ENCODE measurements at places on chromosomes 4 and X. TPM values are rescaled to one million over a fixed set of nuclear protein-coding genes. Genes with fewer than 3 reads are reported as not detected.
A peak's percentile ranks its signal among the peaks of the same experiment; 100 is the strongest.

The SATL1 gene
- total RNA-seq, result not detected

The UGT2B17 gene
- not detected for total RNA-seq

The MAGEB2 gene
- not detected for total RNA-seq

GRCh38 chr4:101169044-101170014 is 178.0 kb downstream of the PPP3CA start:
- H3K4me1 ChIP-seq, result peaks cover 4% of the 10 kb centered on the region
- DNase-seq, result peak; percentile 51
- no peaks in the 10 kb centered on the region for H3K36me3 ChIP-seq
- no peak overlapping the region for H3K4me3 ChIP-seq
- no peak overlapping the region for H3K27ac ChIP-seq

DNA sequence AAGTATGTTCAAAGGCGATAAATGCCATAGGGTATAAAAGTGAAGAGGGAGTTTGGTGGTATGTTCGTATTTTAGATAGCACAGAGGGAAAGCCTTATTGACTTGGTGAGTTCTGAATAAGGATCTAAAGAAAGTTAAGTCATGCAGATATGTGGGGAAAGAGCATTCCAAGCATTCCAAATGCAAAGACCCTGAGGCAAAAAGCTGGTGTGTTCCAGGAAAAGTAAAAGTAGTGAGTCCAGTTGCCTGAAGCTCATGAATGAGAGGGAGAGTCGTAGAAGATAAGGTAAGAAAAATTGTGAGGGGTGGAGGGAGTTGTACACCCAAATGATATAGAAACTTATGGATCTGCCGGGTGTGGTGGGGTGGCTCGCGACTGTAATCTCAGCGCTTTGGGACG is 426.7 kb downstream of the RPA4 start:
- no peaks in the 10 kb centered on the region for H3K27me3 ChIP-seq
- H3K4me3 ChIP-seq, result no peak overlapping the region
- no peaks in the 10 kb centered on the region for H3K4me1 ChIP-seq
- DNase-seq, result no peak

DNA sequence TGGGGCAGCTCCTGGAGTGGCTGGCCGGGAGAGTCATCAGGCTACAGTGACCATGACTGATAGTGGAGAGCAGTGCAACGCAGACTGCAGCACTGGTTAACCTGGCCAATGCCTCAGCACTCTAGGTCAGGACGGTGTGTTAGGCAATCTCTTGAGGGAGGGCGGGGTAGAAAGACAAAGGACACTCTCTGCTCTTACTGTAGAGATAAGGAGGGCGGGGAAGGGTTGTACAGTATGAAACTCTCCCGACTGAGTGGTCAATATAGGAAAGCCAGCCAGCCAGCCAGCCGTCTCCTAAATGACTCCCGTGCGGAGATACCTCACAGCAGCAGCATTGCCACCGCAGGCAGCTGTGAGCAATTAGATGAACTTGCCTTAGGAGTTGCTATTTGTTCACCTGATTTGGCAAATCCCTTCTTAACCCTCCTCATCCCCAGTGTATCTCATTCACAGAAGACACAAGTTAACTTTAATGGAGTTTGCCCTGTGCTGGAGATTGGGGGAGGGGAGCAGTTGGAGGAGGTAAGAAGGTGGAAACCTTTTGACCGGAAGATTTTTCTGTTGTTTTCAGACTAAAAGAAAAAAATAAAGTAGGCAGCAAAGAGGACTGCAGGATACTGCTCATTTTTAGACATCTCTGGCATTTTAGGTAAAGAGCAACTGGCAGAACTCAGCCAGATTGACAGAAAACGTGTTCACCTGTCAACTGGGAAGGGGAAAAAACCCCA is 330.5 kb downstream of the HNRNPD start:
- H3K27me3 ChIP-seq, result peaks cover 6% of the 10 kb centered on the region
- no peak overlapping the region for H3K4me3 ChIP-seq
- H3K4me1 ChIP-seq, result no peaks in the 10 kb centered on the region
- H3K36me3 ChIP-seq, result no peaks in the 10 kb centered on the region
- DNase-seq, result no peak
- no peak overlapping the region for H3K27ac ChIP-seq

DNA sequence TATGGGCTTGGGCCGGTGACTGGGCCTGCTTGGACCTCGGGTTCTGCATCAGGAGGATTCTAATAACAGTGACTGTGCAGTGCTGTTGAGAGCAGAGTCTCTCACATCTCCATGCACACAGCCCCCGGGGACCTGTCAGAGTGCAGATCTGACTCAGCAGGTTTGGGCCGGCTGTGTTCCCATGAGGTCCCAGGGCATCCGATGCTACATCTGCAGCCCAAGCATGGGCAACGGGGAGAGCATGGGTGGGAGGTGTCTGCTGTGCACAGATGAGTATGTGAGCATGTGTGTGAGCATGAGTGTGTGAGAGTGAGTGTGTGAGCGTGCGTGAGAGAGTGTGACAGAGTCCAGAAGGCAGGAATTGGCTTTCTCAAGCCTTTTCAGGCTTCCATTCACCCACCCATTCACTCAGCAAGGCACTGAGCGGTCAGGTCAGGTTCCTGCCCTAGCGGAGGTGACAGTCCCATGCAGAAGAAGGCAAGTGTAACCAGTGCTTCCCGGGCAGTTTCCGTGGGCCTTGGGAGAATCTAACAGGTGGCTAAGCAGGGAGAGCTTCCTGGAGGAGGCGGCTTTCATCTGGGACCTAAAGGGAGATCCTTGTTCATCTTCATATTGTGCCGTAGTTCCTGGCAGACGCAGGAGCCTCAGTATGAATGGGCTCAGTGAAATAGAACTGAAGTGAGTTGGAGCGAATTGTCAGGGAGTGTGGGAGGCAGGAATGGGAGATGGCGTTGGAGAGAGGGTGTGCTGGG is 62.6 kb downstream of the SORCS2 start:
- no peak overlapping the region for H3K4me3 ChIP-seq
- no peaks in the 10 kb centered on the region for H3K4me1 ChIP-seq
- DNase-seq, result no peak
- peaks cover 16% of the 10 kb centered on the region for H3K27me3 ChIP-seq
- H3K36me3 ChIP-seq, result no peaks in the 10 kb centered on the region

GRCh38 chr4:25861951-25862410 is 807 bp downstream of the SEL1L3 start:
- no peak overlapping the region for H3K27ac ChIP-seq
- no peaks in the 10 kb centered on the region for H3K4me1 ChIP-seq
- peak overlapping the region; percentile 53 for H3K4me3 ChIP-seq
- no peaks in the 10 kb centered on the region for H3K27me3 ChIP-seq
- peak; percentile 45 for DNase-seq

GRCh38 chrX:6021316-6022091 is 207.2 kb downstream of the NLGN4X start:
- H3K4me3 ChIP-seq, result no peak overlapping the region
- DNase-seq, result no peak
- no peaks in the 10 kb centered on the region for H3K4me1 ChIP-seq
- H3K27me3 ChIP-seq, result no peaks in the 10 kb centered on the region
- no peak overlapping the region for H3K27ac ChIP-seq

GRCh38 chr4:2068198-2068470 is 9.0 kb downstream of the NAT8L start:
- no peaks in the 10 kb centered on the region for H3K36me3 ChIP-seq
- H3K4me1 ChIP-seq, result no peaks in the 10 kb centered on the region
- no peaks in the 10 kb centered on the region for H3K27me3 ChIP-seq
- no peak overlapping the region for H3K4me3 ChIP-seq
- no peak overlapping the region for H3K27ac ChIP-seq

DNA sequence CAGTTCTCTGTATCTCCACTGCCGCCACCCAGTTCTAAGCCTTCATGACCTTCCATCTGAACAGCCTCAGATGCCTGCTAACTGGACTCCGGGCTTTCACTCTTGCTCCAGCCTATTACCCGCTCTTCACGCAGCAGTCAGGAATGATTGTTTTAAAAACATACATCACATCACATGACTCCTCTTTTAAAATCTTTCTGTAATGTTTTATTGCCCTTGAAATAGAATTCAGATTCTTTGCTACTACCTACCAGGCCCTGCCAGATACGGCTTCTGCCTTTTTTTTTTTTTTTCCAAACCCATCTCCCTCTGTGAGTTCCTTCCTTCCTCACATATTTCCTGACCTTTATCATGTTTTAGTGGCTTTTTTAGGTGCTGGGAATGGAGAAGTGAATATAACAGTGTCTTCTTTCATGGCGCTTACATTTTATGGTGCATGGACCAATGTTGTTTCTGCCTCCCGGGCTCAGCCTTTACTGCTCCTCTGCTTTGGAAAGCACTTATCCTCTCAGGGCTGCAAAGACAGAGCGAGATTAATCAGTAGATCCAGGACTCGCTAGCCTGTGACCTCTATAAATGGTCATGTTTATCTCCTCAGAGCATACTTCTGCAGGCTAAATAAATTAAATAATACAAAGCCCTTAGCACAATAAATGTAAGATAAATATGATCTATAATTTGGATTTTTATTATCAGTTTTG is 58.0 kb downstream of the FBXO8 start:
- no peaks in the 10 kb centered on the region for H3K27me3 ChIP-seq
- no peaks in the 10 kb centered on the region for H3K4me1 ChIP-seq
- H3K36me3 ChIP-seq, result no peaks in the 10 kb centered on the region
- no peak overlapping the region for H3K27ac ChIP-seq
- H3K4me3 ChIP-seq, result no peak overlapping the region
- DNase-seq, result no peak

GRCh38 chr4:172842779-172843178 is 325.8 kb upstream of the GALNT7 start:
- H3K27me3 ChIP-seq, result no peaks in the 10 kb centered on the region
- no peaks in the 10 kb centered on the region for H3K36me3 ChIP-seq
- H3K27ac ChIP-seq, result no peak overlapping the region
- H3K4me3 ChIP-seq, result no peak overlapping the region
- no peak for DNase-seq
- H3K4me1 ChIP-seq, result no peaks in the 10 kb centered on the region

GRCh38 chrX:9374555-9374954 is 90.3 kb upstream of the TBL1X start:
- no peaks in the 10 kb centered on the region for H3K36me3 ChIP-seq
- no peaks in the 10 kb centered on the region for H3K27me3 ChIP-seq
- no peak overlapping the region for H3K27ac ChIP-seq
- no peaks in the 10 kb centered on the region for H3K4me1 ChIP-seq
- DNase-seq, result peak; percentile 25

DNA sequence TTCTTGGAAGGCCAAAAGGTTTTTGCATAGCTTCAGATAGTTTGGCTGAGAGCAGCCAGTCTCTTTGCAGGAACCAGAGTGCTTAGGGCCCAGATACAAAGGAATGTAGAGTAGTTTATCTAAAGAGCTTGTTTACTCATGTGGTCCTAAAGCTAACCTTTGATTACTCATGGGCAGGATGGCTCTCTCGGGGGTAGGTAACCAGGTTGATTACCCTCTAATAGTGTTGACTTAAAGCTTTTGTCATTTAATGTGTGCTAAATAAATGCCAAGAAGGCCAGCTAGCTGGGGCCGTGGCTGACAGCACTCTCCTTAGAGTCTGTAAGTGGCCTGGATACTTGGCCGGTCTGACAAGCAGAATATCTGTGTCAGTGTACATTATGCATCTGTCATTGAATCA is 69.7 kb upstream of the MAGEB16 start:
- H3K27me3 ChIP-seq, result no peaks in the 10 kb centered on the region
- DNase-seq, result no peak
- H3K27ac ChIP-seq, result no peak overlapping the region

- no peak for DNase-seq
- peaks cover 8% of the 10 kb centered on the region for H3K27me3 ChIP-seq
- H3K4me3 ChIP-seq, result no peak overlapping the region
- peaks cover 2% of the 10 kb centered on the region for H3K4me1 ChIP-seq
- no peak overlapping the region for H3K27ac ChIP-seq
Measured at GRCh38 chr4:41361794-41362526, 105.2 kb downstream of the UCHL1 start.

DNA sequence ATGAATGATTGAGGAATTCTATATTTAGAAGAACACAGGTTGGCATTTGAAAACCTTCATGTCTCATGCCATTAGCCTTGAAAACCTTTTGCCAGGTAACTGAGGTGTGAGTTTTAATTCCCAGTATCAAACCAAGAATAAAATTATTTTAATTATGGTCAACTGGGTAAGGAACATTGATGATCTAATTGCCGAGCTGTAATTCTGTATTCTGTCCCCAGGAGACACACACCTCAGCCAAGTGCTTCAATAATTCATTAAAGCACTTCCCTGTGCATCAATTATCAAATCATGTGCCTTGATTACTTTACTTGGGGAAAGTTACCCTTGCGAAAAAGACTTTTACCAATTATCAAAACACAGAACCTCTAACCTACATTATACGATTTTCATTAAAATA is 331.9 kb upstream of the GALNT7 start:
- H3K4me3 ChIP-seq, result no peak overlapping the region
- H3K4me1 ChIP-seq, result no peaks in the 10 kb centered on the region
- no peak overlapping the region for H3K27ac ChIP-seq
- H3K36me3 ChIP-seq, result no peaks in the 10 kb centered on the region

DNA sequence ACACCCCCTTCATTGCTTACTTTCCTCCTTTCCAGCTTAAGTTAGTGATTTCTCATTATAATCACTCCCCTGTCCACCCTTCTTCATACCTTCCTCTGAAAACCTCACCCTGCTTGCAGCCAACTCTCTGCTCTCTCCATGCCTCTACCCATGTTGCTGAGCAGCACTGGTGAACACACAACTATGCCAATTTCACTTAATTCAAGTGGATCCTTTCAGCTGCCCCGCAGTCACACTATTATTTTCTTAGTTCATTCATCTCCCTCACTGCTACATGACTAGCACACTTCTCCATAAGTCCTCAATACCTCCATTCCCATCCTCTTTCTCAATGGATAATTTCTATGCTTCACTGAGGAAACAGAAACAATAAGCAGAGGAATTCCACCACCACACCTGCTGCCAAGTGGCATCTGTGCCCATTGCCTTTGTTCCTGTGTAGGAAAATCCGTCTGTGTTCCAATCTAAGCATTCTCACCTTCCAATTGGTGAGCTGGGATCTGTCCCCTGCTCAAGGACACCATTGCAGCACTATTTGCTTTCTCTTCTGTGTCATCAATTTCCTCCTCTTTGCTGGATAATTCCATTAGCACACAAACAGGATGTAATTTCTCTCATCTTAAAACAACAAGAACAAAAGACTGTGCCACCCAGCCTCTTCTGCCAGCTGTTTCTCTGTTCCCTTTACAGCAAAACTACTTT is 25.2 kb upstream of the PRSS48 start:
- no peaks in the 10 kb centered on the region for H3K36me3 ChIP-seq
- H3K4me1 ChIP-seq, result no peaks in the 10 kb centered on the region
- DNase-seq, result no peak
- H3K27ac ChIP-seq, result no peak overlapping the region
- H3K4me3 ChIP-seq, result no peak overlapping the region

- DNase-seq, result peak; percentile 94
- H3K4me1 ChIP-seq, result peaks cover 5% of the 10 kb centered on the region
- no peak overlapping the region for H3K4me3 ChIP-seq
- no peak overlapping the region for H3K27ac ChIP-seq
- H3K36me3 ChIP-seq, result no peaks in the 10 kb centered on the region
Measured at GRCh38 chr4:38322714-38323113, 341.3 kb upstream of the KLF3 start.
